ENCODE measurements at places on chromosomes 2 and 18.

GRCh38 chr2:54999182-54999581 is 51.1 kb downstream of the RTN4 start:
- no peaks in the 10 kb centered on the region for H3K27me3 ChIP-seq
- H3K36me3 ChIP-seq, result peaks cover 6% of the 10 kb centered on the region
- H3K27ac ChIP-seq, result no peak overlapping the region
- no peak overlapping the region for H3K4me3 ChIP-seq
- DNase-seq, result no peak

DNA sequence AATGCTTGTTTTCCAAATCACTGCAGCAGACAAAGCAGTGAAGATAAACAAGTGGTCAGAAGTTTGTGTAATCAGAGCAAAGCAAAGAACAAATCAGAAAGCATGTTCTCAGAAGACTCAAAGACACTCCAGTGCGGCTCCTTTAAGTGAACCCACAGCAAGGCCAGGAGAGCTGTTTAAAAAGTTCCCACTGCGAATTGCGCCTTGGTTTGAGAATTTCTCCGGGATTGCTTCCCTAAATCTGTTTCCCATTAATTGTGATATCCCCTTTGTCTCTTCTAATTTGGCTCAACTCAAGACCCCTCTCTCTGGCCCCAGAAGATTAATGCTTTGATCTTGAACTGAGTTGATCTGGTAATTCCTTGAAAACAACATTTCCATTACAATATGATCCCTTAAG is 122.4 kb upstream of the BCL2L11 start:
- no peak overlapping the region for H3K4me3 ChIP-seq
- H3K4me1 ChIP-seq, result peaks cover 12% of the 10 kb centered on the region
- no peaks in the 10 kb centered on the region for H3K36me3 ChIP-seq
- H3K27ac ChIP-seq, result no peak overlapping the region

DNA sequence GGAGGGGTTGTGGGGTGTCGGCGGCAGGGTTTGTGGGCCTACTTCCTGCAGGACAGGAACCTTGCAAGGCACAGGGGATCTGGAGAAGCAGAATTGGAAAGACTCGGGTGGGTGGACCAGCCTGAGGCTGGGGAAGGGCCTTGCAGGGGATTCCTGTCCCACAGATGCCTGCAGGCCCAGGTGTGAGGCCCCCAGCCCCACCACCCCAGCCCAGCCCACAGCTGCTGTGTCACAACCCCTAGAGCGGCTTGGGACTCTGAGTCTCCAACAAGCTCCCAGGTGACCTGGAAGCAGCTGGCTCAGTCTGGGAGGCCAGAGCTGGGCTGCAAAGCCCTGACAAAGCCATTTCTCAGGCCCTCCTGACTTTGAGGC is 93.1 kb downstream of the ZFP36L2 start:
- peaks cover 2% of the 10 kb centered on the region for H3K36me3 ChIP-seq
- H3K27ac ChIP-seq, result peak overlapping the region; percentile 93
- DNase-seq, result no peak
- peaks cover 95% of the 10 kb centered on the region for H3K4me1 ChIP-seq

DNA sequence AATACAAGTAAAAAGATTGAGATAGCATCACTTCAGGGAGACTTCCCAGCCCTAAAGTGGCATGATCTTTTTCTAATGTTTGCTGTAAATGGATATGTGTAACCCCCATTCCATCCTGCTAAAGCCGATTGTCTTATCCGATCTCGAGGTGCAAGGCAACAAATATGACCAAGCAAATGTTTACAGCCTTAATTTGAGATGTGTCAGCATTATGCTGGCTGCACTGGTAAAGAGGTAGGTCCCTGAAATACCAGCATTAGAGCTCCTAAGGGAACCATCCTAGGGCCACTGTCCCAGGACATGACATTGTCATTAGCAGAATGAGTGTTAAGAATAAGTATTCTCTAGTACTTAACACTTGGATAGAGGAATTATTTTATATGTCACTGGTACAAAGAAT is 108.4 kb downstream of the EPC2 start:
- DNase-seq, result no peak
- H3K4me1 ChIP-seq, result peaks cover 21% of the 10 kb centered on the region
- no peaks in the 10 kb centered on the region for H3K27me3 ChIP-seq

- no peaks in the 10 kb centered on the region for H3K27me3 ChIP-seq
- H3K27ac ChIP-seq, result no peak overlapping the region
- peaks cover 6% of the 10 kb centered on the region for H3K4me1 ChIP-seq
- no peak for DNase-seq
- H3K36me3 ChIP-seq, result no peaks in the 10 kb centered on the region
Measured at GRCh38 chr2:187445051-187445450, 3.0 kb downstream of the CALCRL start.

GRCh38 chr2:172440795-172441194 is 13.4 kb downstream of the ITGA6 start:
- no peaks in the 10 kb centered on the region for H3K27me3 ChIP-seq
- peaks cover 53% of the 10 kb centered on the region for H3K4me1 ChIP-seq
- no peak overlapping the region for H3K4me3 ChIP-seq
- DNase-seq, result no peak
- no peak overlapping the region for H3K27ac ChIP-seq
- peaks cover 4% of the 10 kb centered on the region for H3K36me3 ChIP-seq

GRCh38 chr18:44502790-44503189 is 177.9 kb upstream of the SETBP1 start:
- DNase-seq, result no peak
- H3K27me3 ChIP-seq, result no peaks in the 10 kb centered on the region
- H3K27ac ChIP-seq, result no peak overlapping the region
- H3K36me3 ChIP-seq, result no peaks in the 10 kb centered on the region
- peaks cover 21% of the 10 kb centered on the region for H3K4me1 ChIP-seq

DNA sequence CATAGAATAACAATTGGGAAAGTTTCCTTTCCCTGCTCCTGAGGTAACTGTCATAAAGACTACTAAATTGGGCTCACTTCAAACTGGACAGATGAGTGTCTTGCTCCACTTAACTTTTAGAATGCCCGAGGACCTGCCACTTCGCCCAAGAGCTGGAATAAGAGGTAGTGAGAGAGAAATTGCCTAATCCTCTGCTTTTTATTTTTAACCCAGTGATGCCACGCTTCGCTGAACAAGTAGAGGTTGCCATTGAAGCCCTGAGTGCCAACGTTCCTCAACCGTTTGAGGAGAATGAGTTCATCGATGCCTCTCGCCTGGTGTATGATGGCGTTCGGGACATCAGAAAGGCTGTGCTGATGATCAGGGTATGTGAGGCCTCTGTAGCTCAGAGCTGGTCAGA is 269.4 kb upstream of the LRRTM1 start:
- H3K4me1 ChIP-seq, result no peaks in the 10 kb centered on the region
- no peak overlapping the region for H3K27ac ChIP-seq
- no peaks in the 10 kb centered on the region for H3K36me3 ChIP-seq
- H3K27me3 ChIP-seq, result no peaks in the 10 kb centered on the region

DNA sequence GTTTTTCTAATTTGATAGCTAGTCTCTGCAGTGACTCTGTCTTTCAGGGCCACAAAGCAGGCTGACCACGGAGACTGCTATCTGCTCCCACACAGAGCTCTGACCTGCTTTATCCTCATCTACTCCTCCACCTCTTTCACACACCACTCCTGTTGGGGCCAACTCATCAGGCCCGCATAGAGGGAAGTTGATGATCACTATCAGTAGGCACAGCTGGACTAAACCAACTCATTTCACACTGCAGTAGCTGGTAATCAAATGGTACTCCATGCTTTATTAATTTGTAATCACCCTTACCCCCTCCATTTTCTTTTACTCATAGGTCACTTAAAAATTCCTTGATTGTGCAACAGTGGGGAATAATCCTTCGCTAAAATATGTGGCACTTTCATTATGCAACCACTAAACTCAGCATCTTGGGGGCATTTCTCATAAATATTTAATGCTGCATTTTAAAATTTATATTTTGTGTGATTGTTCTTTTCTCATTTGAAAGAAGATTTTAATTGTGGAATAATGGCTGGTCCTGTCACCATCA is 249.8 kb upstream of the GCFC2 start:
- no peaks in the 10 kb centered on the region for H3K4me1 ChIP-seq
- no peaks in the 10 kb centered on the region for H3K27me3 ChIP-seq
- no peak overlapping the region for H3K4me3 ChIP-seq
- H3K27ac ChIP-seq, result no peak overlapping the region

- H3K27me3 ChIP-seq, result no peaks in the 10 kb centered on the region
- peak overlapping the region; percentile 86 for H3K4me3 ChIP-seq
- peak; percentile 84 for DNase-seq
- peaks cover 64% of the 10 kb centered on the region for H3K4me1 ChIP-seq
- peak overlapping the region; percentile 99 for H3K27ac ChIP-seq
Measured at GRCh38 chr2:96164459-96165184, 19.4 kb upstream of the DUSP2 start.

GRCh38 chr2:207833251-207833751 is 63.6 kb upstream of the FZD5 start:
- no peak overlapping the region for H3K27ac ChIP-seq
- no peak for DNase-seq
- H3K36me3 ChIP-seq, result no peaks in the 10 kb centered on the region

- H3K4me3 ChIP-seq, result no peak overlapping the region
- H3K4me1 ChIP-seq, result no peaks in the 10 kb centered on the region
- no peak overlapping the region for H3K27ac ChIP-seq
- H3K27me3 ChIP-seq, result no peaks in the 10 kb centered on the region
- peaks cover 15% of the 10 kb centered on the region for H3K36me3 ChIP-seq
- DNase-seq, result no peak
Measured at GRCh38 chr2:148979919-148980277, 58.6 kb upstream of the LYPD6B start.

- DNase-seq, result no peak
- H3K4me3 ChIP-seq, result no peak overlapping the region
- H3K27me3 ChIP-seq, result no peaks in the 10 kb centered on the region
- H3K27ac ChIP-seq, result no peak overlapping the region
Measured at GRCh38 chr2:11705063-11705462, 35.1 kb upstream of the NTSR2 start.

- peaks cover 7% of the 10 kb centered on the region for H3K4me1 ChIP-seq
- no peaks in the 10 kb centered on the region for H3K36me3 ChIP-seq
- H3K27me3 ChIP-seq, result no peaks in the 10 kb centered on the region
- H3K27ac ChIP-seq, result no peak overlapping the region
- DNase-seq, result no peak
Measured at GRCh38 chr2:206095536-206096332, 9.8 kb upstream of the INO80D start.

DNA sequence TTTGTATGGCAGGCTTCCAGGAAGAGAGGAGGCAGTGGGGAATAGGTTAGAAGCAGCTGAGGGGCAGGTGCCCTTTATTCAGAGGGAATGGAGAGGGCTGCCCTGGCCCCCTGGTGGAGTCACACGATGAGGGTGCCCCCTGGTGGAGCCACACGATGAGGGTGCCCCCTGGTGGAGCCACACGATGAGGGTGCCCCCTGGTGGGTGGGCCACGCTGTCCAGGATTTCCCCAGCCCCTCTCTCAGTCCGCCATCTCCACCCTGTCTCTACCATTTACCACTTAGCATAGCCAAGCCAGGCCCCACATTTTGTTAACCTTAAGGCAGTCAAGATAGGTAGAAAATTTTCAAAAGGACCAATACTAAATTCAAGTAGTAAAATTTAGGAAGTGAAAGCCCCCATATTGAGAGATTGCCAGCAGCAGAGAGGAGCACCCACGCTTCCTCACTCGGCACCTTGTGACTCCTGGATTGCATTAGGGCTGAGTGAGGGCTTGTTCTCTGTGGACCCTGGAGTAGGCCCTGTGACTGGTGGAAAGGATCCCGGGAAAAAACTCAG is 10.4 kb upstream of the FAM228A start:
- H3K4me3 ChIP-seq, result no peak overlapping the region
- no peaks in the 10 kb centered on the region for H3K4me1 ChIP-seq
- no peak overlapping the region for H3K27ac ChIP-seq

All from activated naive CD8-positive, alpha-beta T cell treated with anti-CD3 and anti-CD28 coated beads for 36 hours (primary cell).